ENCODE measurements at places on chromosomes 5 and 9. TPM values are rescaled to one million over a fixed set of nuclear protein-coding genes. Genes with fewer than 3 reads are reported as not detected.

The ERAP2 gene
- total RNA-seq: 18.2 TPM

The SLF1 gene
- 3.0 TPM for total RNA-seq

DNA sequence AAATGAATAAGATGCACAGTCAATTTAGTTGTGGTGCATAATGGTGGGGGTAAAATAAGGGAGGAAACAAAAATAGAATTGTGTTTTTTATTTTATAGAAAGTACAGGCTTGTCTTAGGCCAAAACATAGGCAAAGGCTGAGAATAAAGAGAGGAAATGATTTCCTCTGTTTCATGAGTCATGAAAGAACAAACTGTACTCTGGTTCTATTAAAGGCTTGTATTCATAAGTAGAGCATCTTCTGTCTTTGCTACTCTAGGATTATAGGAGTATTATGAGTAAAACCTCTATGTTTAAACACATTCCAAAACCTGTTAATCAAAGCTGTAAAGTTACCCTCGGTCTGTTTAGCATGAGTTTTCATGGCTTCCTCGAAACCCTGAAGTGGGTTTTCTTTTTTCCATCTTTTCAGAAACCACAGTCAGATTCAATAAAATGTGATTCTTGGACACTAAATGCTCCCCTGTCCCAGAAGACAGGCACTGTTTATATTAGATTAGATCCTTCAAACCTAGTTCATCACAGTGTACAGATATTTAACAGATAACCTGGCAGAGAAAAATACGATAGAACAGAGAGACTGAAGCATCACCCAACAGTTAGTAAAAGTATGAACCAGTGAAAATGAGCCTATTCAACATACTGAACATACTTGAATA lies 473.9 kb upstream of the CYLC2 start:
- H3K27ac ChIP-seq: no peak overlapping the region
- no peak for DNase-seq
- H3K4me1 ChIP-seq: no peaks in the 10 kb centered on the region
- H3K36me3 ChIP-seq: no peaks in the 10 kb centered on the region

- DNase-seq: no peak
- H3K27me3 ChIP-seq: no peaks in the 10 kb centered on the region
- H3K27ac ChIP-seq: no peak overlapping the region
- H3K4me1 ChIP-seq: no peaks in the 10 kb centered on the region
Observed at GRCh38 chr5:87369431-87369830, 43.3 kb downstream of the CCNH start.

The CATSPER3 gene
- total RNA-seq: 1.5 TPM

The CEL gene
- total RNA-seq: 1.6 TPM

- no peaks in the 10 kb centered on the region for H3K4me1 ChIP-seq
- H3K27me3 ChIP-seq: no peaks in the 10 kb centered on the region
- no peak overlapping the region for H3K4me3 ChIP-seq
- H3K36me3 ChIP-seq: no peaks in the 10 kb centered on the region
- DNase-seq: no peak
Observed at GRCh38 chr5:83085106-83085505, 7.8 kb downstream of the XRCC4 start.

- no peak overlapping the region for H3K27ac ChIP-seq
- H3K27me3 ChIP-seq: no peaks in the 10 kb centered on the region
- DNase-seq: no peak
- H3K4me1 ChIP-seq: peaks cover 25% of the 10 kb centered on the region
Observed at GRCh38 chr9:112550531-112550930, 63.9 kb downstream of the KIAA1958 start.

GRCh38 chr5:60843386-60843935 lies 608 bp downstream of the ELOVL7 start:
- H3K4me1 ChIP-seq: peaks cover 13% of the 10 kb centered on the region
- H3K4me3 ChIP-seq: no peak overlapping the region
- peaks cover 3% of the 10 kb centered on the region for H3K27me3 ChIP-seq
- no peaks in the 10 kb centered on the region for H3K36me3 ChIP-seq
- H3K27ac ChIP-seq: no peak overlapping the region
- peak; percentile 21 for DNase-seq

GRCh38 chr9:98144076-98144475 lies 25.1 kb upstream of the TRIM14 start:
- no peaks in the 10 kb centered on the region for H3K36me3 ChIP-seq
- H3K27ac ChIP-seq: no peak overlapping the region
- DNase-seq: no peak
- H3K4me1 ChIP-seq: peaks cover 7% of the 10 kb centered on the region

GRCh38 chr9:131046093-131046380 lies 37.1 kb downstream of the LAMC3 start:
- peak; percentile 34 for DNase-seq
- no peak overlapping the region for H3K4me3 ChIP-seq
- no peak overlapping the region for H3K27ac ChIP-seq
- no peaks in the 10 kb centered on the region for H3K36me3 ChIP-seq
- H3K27me3 ChIP-seq: no peaks in the 10 kb centered on the region

All from adrenal gland (tissue), 19 donors.